ENCODE measurements at places on chromosomes 6 and 20. TPM values are rescaled to one million over a fixed set of nuclear protein-coding genes. Genes with fewer than 3 reads are reported as not detected.

- DNase-seq: no peak
Observed at GRCh38 chr20:35395728-35396127, 16.0 kb downstream of the UQCC1 start.

DNA sequence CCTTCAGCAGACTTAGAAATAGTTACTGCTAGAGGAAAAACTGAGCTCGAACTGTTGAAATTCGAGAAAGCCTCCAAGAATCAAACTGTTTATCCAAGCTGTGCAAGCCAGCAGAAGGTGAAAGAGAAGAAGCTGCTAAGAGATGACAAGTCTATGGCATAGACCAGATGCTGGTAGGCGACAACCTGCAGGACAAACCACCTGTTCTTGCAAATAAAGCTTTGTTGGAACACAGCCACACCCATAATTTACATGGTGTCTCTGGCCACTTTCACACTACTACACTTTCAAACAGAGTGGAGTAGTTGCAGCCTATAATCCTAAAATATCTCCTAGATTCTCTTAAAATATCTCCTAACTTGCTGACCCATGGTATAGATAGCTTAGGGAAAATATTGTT is 33.3 kb downstream of the TNFRSF21 start:
- no peak for DNase-seq

The POFUT1 gene
- 20.2 TPM for total RNA-seq

DNA sequence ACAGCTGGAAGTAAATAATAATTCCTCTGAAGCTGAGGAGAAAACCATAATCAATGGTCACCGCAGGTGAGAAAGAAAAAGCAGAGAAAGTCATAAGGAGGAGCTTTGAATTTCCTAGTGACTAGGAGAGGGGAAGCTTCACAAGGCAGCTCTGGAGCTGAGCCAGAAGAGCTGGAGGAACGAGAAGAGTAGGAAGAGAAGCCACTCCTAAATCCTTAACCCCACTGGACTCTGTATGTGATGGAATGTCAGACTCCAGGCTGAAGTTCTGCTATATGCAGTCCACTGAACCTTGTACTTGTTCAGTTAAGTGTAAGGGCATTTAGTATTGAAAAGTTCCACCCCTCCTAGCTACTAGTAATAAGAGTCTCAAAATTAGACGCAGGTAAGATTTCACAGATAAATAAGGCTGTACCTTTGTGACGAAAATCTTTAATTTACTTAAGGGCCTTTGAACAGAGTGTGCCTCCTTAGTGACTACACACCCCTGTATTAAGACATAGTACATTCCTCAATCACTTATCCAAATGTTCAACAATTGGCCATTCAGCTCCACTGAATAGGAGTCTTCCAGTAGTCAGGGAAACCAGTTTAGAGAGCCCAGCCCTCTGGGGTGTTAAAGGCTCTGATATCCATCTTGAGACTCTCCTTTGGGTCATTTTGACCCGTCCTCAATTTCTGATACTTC is 71.4 kb upstream of the UFL1 start:
- no peak for DNase-seq

DNA sequence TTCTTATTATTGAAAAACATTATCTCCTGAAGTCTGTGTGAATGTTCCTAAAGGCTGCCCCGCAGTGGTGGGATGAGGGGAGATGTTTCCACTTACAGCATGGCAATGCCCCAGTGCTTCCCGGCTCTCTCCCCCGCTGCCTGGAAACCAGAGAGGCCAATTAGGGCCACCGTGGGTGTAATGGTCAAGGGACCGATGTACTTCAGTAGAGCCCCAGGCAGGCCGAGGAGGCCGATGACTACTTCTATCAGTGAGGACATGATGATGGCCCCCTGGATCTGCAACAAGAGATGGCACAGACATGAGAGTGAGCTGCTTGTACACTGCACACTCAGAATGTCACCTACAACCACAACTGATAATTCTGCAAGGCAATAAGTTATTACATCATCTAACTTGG is 117.8 kb downstream of the SLC23A2 start:
- no peak for DNase-seq

DNA sequence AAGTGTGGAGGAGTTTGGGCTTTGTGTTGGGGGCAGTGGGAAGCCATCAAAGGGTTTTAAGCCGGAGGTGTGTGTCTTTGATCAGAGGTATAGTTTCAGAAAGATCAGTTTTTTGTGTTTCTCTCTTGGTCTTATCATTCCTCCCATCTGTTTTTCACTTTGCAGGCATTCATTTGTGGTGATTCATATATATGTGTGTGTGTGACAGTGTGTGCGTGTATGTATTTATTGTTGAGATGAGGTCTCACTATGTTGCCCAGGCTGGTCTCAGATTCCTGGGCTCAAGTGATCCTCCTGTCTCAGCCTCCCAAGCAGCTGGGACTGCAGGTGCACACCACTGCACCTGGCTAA is 11.1 kb upstream of the SERINC3 start:
- DNase-seq: no peak

GRCh38 chr20:14726591-14726990 is 389.2 kb upstream of the FLRT3 start:
- no peak for DNase-seq

DNA sequence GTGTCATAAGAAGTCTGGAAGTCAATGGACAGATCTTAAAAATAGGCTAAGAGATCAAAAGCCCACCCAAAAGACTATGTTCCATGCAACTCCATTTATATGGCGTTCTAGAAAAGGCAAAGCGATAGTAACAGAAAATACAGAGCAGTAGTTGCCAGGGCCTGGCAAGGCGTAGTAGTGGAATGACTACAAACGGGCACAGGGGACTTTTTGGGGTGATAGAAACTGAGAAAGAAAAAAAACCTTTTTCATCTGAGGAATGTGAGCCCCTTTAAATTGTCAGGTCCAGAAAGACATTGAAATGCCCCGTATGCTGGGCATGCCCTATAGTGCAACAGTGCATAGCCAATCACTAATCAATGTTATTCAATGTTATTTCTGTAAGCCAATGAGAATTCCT is 47.2 kb upstream of the FAM50B start:
- no peak for DNase-seq

- no peak for DNase-seq
Observed at GRCh38 chr20:37657924-37658804, 35.7 kb upstream of the CTNNBL1 start.

The SRSF12 gene
- 1.6 TPM for total RNA-seq

The EPB41L1 gene
- total RNA-seq: 40.5 TPM

The LPIN3 gene
- total RNA-seq: 7.8 TPM

The ASF1A gene
- 7.4 TPM for total RNA-seq

DNA sequence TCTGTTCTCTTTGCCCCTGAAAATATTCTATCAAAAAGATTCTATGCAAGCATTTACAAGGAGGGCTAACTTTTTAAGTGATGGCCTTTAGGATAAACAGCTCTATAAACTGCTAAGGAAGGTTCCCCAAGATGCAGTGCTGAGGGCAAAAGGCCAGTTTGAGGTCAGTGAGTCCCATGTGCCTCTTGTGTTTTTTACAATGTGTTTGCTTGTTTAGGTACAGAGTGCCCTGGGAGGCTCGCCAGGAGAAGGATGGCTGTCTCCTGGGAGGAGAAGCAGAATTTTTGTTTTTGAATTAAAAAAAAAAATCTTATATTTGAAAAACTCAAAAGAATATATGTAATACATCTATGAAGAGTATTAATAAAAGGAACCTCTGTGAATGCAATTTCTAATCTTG is 12.8 kb downstream of the MTCH1 start:
- DNase-seq: no peak

The GLP1R gene
- total RNA-seq: 8.5 TPM

- DNase-seq: peak; percentile 69
Observed at GRCh38 chr6:148177589-148178233, 164.9 kb upstream of the SASH1 start.
